ENCODE measurements at places on chromosomes 16 and 17. TPM values are rescaled to one million over a fixed set of nuclear protein-coding genes. Genes with fewer than 3 reads are reported as not detected.

SHISA6 gene
- 3.3 TPM for total RNA-seq

ALOX12B gene
- 1.4 TPM for total RNA-seq

P2RX5 gene
- total RNA-seq, result 10.0 TPM

SLC16A11 gene
- 0.31 TPM for total RNA-seq

SLC5A11 gene
- not detected for total RNA-seq

CFAP119 gene
- total RNA-seq, result 1.6 TPM

MT1F gene
- total RNA-seq, result 2.5 TPM

LRRC36 gene
- total RNA-seq, result 1.4 TPM

CLDN9 gene
- total RNA-seq, result not detected

DNAI2 gene
- not detected for total RNA-seq

HSD17B2 gene
- 0.47 TPM for total RNA-seq

UNC45B gene
- total RNA-seq, result 0.31 TPM

CSH2 gene
- not detected for total RNA-seq

RAB26 gene
- 5.8 TPM for total RNA-seq

PITPNM3 gene
- 13.9 TPM for total RNA-seq

ABCA9 gene
- total RNA-seq, result 6.6 TPM

KRTAP4-9 gene
- not detected for total RNA-seq

PPY gene
- total RNA-seq, result not detected

CX3CL1 gene
- total RNA-seq, result 2.5 TPM

KCNJ2 gene
- 10.3 TPM for total RNA-seq

ARHGAP23 gene
- 42.9 TPM for total RNA-seq

MFAP4 gene
- total RNA-seq, result 0.47 TPM

NGFR gene
- total RNA-seq, result 3.3 TPM

CETP gene
- total RNA-seq, result 0.62 TPM

CCL3 gene
- 7.2 TPM for total RNA-seq

TBC1D16 gene
- total RNA-seq, result 35.4 TPM

ZPBP2 gene
- total RNA-seq, result not detected

HOXB8 gene
- total RNA-seq, result not detected

FSCN2 gene
- total RNA-seq, result 5.6 TPM

CDRT15 gene
- total RNA-seq, result not detected

TMEM114 gene
- total RNA-seq, result not detected

CIBAR2 gene
- total RNA-seq, result not detected

TMEM235 gene
- not detected for total RNA-seq

KRTAP4-6 gene
- total RNA-seq, result not detected
